Foreskin melanocyte (primary cell): ENCODE measurements at places on chromosomes 6 and 20.

DNA sequence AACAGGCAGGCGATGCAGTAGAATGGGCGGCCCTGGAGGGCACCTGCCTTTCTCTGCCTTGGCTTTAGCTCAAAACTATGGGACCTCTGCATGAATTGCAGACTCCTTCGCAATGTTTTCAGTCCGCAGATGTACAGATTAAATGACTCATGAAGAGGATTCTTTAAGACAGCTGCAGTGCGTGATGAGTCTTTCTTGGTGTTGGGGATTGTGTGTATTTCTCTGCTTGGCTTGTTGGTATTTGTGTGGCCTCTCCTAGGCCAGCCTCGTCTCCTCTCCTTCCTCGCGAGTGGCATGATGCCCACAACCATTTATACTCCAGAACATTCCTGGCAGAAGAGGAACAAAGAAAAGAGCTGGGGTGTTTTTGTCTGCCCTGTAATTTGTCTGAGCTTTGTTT lies 110.6 kb downstream of the SYNDIG1 start:
- no peak for DNase-seq

DNA sequence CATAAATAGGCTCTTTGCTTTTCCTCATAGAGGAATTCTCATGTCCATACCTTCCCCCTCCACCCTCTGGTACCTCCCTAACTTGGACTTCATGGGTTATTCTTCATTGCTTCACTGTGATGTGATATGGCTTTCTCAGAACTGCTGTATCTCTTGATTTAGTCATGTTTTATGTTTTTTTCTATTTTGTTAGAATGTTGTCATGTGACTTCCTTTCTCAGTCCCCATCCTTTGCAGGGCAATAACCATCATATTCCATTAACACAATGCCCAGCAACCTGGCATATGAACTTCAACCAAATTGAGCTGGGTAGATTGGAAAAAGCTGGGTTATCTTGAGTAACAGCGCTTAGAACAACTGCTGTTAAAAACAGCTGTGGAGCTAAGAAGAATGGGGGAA lies 190.9 kb upstream of the PRSS16 start:
- no peak for DNase-seq

DNA sequence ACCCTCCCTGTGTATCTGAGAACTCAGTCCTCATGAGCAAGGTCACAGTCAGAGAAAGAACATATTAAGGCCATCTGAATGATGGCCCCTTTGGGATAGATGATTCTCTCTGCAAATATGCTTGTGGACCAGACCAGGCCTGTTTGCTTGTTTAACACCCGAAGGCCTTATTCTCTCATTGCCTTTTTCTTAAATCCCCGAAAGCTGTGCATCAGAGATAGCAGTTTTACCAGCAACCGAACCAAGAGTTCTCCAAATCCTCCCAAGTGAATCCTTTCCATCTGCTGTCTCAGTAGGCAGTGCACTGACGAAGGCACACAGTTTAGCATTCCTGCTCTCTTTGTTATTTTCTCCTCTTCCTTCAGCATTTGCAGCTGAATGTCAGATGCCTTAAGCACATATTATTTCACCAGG lies 79.8 kb downstream of the TRMT6 start:
- no peak for DNase-seq

GRCh38 chr6:13272131-13273046 lies 55.9 kb downstream of the TBC1D7 start:
- peak; percentile 97 for DNase-seq

DNA sequence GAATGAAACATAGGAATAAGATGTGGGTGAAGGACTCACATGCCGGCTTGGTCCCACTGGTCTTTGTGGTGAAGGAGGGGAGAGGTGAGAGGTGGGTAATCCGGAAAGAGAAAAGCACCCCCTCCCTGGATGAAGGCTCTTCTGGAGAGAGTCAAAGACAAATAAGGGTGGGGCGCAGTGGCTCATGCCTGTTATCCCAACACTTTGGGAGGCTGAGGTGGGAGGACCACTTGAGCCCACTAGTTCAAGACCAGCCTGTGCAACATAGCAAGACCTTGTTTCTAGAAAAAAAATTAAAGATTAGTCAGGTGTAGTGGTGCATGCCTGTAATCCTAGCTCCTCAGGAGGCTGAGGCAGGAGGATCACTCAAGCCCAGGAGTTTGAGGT lies 3.1 kb downstream of the LTB start:
- DNase-seq, result no peak

GRCh38 chr6:38234934-38235682 lies 404.6 kb downstream of the BTBD9 start:
- no peak for DNase-seq

- peak; percentile 76 for DNase-seq
These were observed 67.1 kb downstream of the TPD52L1 start for GRCh38 chr6:125220712-125221111.

GRCh38 chr6:13175759-13176158 lies 152.6 kb downstream of the TBC1D7 start:
- DNase-seq, result no peak

DNA sequence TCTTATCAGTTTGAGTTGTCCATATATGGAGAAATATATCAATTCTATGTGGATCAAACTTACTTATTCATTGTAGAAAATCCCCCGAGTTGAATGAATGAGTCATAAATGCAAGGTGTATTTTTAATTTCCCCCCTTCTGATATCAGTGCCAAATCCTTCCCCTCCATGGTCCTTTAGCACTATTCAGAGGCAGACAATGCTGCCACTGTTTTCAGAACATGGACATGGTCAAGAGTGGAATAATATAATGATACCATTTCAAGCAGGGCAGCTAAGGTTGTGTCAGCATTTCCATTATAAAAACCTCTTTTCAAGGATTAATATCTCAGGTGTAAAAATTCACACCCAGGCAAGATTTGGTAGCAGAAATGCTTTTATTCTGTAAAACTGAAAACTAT lies 244.0 kb downstream of the FOXC1 start:
- DNase-seq, result no peak

DNA sequence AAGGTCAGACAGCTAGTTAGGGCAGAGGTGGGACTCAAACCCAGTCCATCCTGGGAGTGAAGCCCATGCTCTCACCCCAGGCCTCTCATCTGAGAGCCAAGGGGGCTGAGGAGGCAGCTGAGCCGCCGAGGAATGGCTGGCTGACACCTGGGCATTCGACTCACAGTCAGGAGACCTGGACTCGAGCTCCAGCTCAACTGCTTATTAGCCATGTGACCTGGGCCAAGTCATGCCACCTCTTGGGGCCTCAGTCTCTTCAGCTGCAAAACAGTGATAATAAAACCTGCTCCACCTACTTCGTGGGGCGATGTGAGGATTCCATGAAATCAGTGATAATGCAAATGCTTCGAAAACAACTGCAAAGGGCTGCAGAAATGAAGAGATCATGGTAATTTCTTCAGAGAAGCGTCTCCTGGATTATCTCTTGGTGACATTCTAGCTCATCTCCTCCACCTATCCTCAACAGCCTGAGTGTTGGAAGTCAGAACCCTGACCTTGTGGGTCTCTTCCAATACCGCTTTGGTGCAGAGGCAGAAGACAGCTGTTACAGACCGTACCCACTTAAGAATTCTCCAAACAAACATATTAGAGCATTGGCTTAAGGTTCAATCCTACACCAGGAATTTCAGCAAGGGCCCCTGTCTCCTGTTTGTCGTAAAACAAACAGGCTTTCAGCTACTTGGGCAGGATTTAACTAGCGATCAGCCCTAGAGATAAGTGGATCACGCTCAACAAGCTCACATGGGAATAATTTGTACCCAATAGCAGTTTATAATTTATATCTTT lies 60.0 kb upstream of the PIM1 start:
- DNase-seq, result no peak
